K562 (cell line): ENCODE measurements at places on chromosomes 13 and 19.
A peak's percentile ranks its signal among the peaks of the same experiment; 100 is the strongest.

GRCh38 chr19:17026706-17027534 is at the start of gene CPAMD8:
Gene CPAMD8 (minus strand): TSS chr19:17026810. CDS start chr19:17026642, 168 bp downstream.
- DNase-seq, result no peak

- no peak for DNase-seq
These were observed 806 bp downstream of the ZNF90 start for GRCh38 chr19:20078581-20079031.

- no peak for DNase-seq
These were observed 82.5 kb upstream of the FGF14 start for GRCh38 chr13:102484329-102484728.

DNA sequence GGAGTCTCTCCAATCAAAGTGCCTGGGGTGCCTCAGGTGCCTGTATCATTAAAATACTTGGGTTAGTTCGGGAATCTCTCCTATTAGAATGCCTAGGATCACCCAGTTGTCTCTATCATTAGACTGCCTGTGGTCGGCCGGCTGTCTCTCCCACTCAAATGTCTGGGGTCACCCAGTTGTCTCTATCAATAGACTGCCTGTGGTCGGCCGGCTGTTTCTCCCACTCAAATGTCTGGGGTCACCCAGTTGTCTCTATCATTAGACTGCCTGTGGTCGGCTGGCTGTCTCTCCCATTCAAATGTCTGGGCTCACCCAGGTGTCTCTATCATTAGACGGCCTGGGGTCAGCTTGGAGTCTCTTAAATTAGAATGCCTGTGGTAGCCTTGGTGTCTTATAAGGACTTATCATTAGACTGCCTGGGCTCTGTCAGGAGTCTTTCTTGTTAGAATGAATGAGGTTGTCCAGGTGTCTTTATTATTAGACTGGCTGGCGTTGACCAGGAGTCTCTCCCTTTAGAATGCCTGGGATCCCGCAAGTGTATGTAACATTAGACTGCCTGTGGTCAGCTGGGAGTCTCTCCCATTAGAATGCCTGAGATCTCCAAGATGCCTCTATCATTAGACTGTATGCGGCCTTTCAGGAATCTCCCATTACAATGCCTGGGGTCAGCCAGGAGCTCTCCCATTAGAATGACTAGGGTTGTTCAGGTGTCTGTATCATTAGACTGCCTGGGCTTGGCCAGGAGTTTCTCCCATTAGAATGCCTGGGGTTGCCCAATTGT is 1555.5 kb downstream of the UQCRFS1 start:
- DNase-seq, result no peak

DNA sequence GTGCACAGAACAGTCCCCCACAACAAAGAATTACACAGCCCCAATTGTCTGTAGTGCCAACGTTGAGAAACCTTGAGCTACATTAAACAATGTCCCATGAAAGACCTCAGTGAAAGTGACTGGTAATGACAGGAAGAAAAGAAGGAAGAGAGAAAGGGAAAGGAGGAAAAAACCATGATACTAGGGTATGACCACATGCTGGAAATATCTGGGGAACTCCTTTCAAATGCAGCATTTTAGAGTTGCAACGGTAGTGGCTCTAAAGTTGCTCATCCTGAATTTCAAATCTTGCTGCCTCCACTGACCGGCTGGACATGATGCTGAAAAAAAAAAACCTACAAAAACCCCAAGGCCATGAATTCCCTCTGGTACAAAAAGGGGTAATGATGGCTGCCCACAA is 26.5 kb downstream of the FPR3 start:
- DNase-seq, result no peak

DNA sequence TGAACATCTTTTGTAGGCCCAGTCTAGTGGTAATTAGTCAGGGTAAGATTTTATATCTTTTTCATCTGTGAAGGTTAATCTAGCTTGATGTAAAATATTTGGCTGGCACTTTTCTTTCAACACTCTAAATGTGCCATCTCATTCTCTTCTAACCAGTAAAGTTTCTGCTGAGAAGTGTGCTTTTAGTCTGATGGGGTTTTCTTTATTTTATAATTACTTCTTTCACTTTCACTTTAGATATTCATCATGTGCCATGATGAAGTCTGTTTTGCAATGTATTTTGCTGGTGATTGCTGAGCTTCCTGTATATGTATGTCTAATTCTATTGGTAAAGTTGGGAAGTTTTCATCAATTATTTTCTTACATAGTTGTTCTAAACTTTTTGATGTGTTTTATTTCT is 31.9 kb downstream of the ZNF726 start:
- no peak for DNase-seq

- no peak for DNase-seq
These were observed 109.4 kb downstream of the SACS start for GRCh38 chr13:23323946-23324709.

- no peak for DNase-seq
These were observed 99.9 kb downstream of the GNG7 start for GRCh38 chr19:2602391-2603181.

DNA sequence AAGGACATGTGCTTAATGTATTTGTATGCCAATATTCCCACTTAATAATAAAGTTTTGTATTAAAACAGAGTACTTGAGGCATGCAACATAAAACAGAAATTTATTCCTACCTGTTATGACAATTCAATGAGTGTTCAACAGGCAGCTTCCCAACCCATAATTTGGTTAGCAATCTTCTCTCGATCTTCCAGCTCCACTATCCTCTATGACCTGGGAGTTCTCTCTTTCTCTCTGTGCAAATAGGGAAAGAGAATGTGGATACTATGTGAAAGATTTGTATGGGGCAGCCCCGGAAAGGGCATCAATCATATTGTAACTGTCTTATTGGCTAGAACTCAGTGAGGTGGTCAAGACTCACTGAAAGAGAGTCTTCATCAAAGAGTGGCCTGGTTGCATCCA is 644.9 kb upstream of the PCDH20 start:
- DNase-seq, result no peak

DNA sequence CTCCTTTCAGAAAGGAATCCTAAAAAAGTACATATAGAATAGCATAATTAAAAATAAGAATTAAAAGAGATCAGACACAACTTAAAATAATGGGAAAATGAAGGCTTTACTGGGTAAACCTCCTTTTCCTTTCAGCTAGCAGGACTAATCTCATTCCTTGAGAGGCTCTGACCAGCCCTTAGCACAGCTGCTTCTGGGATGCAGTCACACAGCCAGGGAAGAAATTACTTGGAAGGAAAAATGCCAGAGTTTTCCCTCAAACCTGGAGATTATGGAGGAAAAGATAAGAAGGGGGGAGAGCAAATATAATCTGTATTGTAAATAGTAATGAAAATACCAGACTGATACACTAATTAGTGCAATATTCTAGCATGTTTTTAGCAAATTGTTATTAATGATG is 91.8 kb downstream of the LRCH1 start:
- no peak for DNase-seq

DNA sequence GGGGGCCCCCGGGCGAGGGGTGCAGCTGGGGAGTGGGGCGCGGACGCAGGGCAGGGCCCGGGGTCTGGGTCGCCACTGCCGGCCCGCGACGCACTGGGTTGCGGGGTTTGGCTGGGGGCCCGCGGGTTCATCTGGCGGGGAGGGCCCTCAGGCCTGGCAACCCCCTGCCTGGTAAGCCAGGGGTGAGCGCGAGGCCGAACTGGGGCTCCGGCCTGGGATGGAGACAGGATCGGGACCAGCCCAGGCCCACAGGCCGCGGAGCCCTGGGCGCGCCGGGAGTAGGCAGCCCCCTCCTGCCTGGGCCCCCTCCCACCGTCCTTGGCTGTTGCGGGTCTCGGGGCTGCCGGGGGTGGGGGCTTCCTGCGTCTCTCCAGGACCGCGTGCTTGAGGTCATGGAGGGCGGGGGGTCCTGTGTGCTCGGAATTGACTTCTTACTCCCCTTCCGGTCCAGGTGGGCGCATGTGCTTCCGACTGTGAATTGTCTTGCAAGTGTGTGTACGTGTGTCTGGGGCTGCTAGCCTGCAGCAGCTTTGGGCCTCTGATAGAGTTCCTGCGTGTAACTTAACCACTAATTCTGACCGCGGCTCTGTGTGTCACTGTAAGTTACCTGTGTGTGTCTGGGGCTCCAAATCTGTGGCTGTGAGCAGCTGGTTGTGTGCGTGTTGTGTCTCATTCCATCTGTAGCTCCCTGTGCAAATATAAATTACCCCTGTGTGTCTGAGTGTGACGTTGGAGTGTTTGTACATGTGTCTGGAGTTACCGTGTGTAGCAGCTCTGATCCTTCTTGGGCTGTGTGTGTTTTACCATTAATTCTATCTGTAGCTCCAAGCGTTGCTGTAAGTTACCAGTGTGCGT is 751 bp downstream of the GRAMD1A start:
- peak; percentile 82 for DNase-seq

- DNase-seq, result no peak
These were observed 14.4 kb downstream of the HAUS8 start for GRCh38 chr19:17060802-17061201.

DNA sequence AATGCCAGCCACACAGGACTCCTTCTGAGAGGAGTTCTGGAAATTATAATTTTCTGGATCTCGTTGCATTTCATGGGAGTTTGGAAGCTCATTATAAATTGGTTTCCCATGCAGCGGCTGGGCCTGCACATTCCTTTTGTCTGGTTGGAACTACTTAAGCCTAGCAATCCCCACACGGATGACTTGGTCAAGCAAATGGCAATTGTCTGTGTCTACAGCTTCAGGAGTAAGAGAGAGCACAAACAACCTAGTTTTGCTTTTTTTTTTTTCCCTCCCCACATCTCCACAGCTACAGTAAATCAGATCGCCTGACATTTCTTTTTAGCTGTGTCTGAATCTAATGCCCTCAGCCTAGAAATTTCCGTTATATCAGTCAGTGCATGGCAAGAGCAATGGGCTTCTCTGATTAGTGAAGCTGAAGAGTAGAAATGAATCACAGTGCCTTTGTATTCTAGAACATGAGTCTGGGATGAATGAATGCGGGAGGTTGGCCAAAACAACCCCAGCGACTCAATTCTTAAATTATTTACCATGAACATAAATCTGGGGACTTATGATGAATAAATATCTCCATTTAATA is 15.1 kb downstream of the PCDH8 start:
- no peak for DNase-seq

DNA sequence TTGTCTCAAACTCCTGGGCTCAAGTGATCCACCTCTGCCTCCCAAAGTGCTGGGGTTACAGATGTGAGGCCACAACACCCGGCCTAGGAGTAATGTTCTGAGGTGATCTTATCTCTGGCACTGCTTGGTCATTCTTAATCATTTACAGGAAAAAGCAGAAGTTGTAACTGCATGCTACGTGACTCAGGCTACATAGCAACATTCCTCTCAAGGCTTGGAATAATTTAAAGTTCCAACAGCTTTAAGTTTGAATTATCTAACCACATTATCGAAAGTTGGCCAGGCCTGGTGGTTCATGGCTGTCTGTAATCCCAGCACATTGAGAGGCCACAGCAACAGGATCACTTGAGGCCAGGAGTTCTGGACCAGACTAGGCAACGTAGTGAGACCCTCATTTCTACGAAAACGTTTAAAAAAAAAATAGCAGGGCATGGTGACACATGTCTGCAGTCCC is 3.9 kb upstream of the B9D2 start:
- peak; percentile 48 for DNase-seq
